Stimulated activated CD8-positive, alpha-beta memory T cell treated with anti-CD3 and anti-CD28 coated beads, Interleukin-2, amount 100 ng/mL, for 1 hour (primary cell): ENCODE measurements at places on chromosomes 2 and 18.

GRCh38 chr2:8021921-8022320 lies 659.9 kb upstream of the ID2 start:
- no peak for DNase-seq

- no peak for DNase-seq
These were observed 137.5 kb downstream of the COMMD1 start for GRCh38 chr2:62042944-62043343.

DNA sequence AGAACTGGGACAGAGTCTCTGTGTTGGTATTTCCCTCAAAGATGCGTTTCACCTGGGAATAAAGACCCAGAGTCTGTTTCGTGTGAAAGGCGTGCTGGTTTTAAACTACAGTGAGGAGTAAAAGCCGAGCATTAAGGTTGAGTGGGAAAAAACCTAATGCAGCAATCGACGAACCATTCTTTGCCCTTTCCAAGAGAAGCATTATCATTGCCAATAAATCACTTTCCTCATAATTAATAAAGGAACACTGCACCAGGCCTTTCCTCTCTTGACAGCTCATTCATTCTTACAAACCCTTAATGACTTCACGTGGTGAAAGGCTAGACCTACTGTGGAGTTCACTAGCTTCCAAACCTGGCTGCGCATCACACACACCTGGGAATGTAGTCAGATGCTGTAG lies 896 bp upstream of the SLC8A1 start:
- DNase-seq, result no peak

DNA sequence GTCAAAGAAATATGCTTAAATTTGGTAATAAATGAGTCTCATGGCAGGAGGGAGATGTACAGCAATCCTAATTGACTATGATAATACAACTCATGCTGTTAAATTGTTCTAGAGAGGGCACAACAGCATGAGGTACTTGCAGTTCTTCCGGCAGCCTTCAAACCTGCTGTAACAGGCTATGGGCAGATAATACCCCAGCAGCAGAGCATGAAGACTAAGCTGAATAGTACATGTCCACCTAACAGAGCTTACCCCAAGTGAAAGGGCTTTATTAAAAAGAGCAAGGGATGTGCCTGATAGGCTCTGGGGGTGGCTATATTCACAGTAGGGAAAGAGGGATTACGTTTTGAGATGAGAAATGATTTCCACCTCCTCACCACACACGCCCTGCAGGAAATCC lies 28.9 kb downstream of the MRO start:
- no peak for DNase-seq

DNA sequence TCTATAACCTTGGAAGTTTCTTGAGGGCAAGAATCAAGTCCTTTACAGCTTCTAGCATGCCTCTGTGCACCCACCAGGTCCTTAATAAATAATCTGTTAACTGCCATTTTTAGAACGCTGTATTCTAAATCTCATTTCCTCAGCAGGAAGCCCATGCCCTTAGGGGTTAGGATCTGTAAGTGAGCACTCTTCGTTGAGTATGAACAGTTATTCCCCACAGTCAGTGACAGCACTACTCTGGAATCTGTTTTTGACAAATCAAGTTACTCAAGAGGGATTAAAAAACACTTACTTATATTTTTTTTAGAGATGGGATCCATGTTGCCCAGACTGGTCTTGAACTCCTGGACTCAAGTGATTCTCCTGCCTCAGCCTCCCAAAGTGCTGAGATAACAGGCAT lies 14.6 kb downstream of the PAIP2B start:
- DNase-seq, result no peak

DNA sequence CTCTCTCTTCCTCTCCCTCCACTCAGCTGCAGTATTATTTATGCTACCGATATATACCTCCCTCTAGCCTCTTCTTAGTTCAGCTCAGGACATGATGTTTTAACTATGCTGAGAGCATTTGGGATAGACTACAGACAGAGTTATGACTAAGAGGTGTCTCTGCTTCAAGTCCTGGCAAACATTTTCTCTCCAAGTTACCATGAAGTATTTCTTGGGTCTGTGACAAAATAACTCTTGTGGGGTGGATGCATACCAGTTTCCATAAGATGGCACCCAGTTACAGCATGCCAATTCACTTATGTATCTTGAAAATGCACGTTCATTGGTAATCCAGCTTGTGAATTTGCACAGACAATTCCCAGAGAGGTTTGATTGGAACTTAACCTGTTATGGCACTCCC lies 737.6 kb downstream of the SLC4A3 start:
- no peak for DNase-seq

DNA sequence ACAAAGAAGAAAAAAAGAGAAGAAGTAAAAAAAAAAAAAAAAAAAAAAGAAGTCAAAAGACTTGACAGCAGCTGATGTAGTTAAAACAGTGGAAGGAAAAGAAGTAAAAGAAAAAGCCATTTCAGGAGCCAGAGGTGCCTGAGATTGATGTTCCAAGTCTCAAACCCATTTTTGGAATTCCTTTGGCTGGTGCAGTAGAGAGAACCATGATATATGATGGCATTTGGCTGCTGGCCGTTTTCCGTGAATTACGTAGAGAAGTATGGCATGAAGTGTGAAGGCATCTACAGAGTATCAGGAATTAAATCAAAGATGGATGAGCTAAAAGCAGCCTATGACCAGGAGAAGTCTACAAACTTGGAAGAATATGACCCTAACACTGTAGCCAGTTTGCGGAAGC lies 7.6 kb upstream of the CHST10 start:
- DNase-seq, result no peak

GRCh38 chr18:6120820-6121279 lies 225.5 kb upstream of the TMEM200C start:
- DNase-seq, result no peak

DNA sequence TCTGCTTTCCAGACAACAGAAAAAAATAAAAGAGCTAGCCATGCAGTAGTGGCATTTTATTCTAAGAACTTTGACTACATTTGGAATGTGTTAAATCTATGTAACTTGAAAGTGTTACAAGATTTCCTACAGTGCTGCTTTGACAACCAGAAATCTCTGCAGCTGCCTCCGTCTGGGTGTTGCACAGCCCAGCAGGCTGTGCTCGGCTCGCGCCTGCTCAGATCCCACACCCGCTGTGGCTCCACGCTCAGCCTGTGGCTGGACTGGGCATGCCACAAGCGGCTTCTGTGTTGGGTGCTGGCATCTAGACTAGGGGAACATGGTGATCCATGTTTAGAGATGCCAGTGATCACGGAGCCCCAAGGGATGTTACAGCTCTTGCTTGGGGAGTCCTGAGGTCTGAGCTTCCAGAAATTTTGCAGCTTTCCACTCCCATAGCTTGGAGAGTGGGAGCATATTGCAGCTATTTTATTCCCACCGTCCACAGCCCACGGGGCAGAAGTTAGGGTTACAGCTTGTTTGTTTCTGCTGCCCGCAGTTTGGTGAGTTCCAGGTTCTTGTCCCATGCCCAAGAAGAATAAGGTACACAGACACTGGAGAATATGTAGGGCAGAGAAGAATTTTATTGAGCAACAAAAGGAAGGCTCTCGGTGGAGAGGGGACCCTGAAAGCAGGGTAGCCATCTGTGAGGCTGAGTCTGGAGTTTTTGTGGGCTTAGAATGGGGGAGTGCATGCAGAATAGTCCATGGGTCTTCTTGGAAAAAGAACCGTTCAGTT lies 44.1 kb downstream of the FAM171B start:
- DNase-seq, result no peak

- no peak for DNase-seq
These were observed 19.4 kb downstream of the ZNF516 start for GRCh38 chr18:76475450-76476194.
